ENCODE measurements at places on chromosomes 6 and 20.

GRCh38 chr6:571892-572291 is 85.0 kb downstream of the HUS1B start:
- DNase-seq: no peak

GRCh38 chr20:5000263-5001173 is 792 bp downstream of the SLC23A2 start:
- peak; percentile 62 for DNase-seq

DNA sequence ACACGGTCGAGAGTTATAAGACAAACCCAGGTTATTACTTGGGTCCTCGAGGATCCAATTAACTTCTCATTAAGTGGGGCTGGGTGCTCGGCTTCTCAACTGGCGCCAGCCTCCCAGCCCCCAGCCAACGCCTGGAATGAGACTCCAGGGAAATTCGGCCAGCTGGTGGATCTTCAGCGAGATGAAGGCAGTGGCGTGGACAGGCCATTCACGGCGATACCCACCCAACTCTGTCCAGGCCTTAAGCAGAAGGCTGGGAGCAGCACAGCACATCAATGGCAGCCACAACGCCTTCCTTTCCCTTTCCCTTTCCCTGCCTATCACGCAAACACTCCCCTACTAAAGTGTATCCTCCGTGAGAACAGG is 868 bp downstream of the METTL24 start:
- no peak for DNase-seq

DNA sequence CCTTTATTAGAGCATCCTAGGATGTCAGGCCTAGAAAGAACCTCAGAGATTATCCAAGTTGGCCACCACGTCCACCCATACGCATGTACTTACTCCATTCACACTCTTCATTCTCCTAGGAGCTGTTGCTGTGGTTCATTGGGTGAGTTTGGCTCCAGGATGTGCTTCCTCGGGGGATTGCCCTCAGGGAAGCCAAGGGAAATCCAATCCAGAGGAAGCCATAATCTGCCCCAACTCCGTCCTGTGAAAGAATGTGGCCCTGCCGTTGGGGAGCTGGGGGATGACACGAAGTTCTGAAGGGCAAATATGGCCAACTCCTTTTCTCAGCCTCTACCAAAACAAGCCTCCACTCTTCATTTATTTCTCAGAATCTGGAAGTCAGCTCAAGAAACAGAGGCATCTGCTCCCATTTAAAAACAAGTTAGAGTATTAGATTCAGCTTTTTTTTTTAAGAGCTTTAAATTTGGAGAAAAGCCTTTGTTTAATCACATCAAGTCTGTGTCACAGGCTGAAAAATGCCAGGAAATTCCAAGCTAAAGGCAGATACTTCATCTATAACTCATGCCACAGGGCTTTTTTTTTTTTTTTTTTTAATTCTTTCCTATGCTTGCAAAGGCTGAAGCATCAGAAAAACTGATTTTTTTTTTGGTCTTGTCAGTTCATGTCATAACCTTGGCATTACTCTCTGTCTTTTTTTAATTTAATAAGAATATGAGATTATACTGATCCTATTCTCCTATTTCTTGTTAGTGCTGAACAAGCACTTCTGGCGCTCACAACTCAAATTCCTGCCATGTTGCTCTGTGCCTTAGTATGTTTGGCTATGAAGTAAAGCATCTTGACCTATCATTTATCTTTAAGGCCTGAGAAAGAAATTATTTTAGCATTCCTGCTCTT is 480.9 kb upstream of the MARCKS start:
- DNase-seq: no peak

GRCh38 chr6:37200085-37200484 is 30.1 kb downstream of the PIM1 start:
- DNase-seq: no peak

DNA sequence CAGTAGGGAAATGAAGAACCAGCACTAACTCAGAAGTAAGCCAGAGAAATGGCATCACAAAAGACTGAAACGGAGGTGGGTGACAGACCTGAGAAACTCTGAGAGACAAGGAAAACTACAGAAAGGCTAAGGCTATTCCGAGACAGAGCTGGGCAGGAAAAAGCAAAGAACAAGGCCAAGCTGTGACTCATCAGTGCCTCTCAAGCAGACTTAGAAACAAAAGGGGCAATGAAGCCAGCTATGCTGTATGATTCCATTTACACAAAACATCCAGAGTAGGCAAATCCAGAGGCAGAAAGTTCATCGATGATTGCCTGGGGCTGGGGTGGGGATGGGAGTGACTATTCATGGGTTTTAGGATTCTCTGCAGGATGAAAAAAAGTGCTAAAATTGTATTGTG is 50.0 kb downstream of the SLC23A2 start:
- DNase-seq: no peak

DNA sequence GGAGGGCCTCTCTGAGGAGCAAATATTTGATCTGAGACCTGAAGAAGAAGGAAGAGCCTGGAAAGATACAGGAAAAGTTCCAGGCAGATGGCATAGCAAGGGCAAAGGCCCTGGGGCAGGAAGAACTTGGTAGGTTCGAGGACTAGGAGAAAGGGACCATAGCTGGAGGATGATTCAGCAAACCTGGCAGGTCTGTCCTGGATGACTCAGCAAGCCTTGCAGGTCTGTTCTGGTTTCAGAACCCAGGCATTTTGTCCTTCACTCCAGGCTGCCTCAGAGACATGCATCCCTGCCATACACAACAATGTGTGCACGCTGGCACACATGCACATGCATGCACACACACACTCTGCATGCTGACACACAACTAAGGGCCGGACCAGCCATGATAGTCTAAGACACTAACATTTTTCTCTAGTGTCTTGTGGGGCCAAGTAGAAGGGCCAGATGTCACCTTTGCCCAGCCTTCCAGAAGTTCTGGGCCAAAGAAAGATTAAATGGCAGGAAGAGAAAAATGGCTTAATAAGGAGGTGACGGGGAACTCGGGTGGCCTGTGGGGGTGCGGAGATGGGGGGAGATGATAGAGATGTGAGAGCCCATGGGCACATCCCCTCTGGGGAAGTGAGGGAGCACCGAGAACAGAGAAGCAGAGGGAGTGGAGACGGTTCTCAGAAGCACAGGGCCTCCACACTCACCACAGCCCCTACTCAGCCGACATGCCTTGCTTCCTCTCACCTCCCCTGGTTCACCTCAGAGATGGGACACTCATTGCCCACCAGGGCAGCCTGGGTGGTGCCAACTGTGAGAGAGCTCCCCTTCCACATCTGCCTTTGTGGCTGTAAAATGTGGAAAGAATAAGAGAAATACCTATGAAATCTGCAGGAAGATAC is 15.4 kb upstream of the TRIB3 start:
- DNase-seq: no peak

DNA sequence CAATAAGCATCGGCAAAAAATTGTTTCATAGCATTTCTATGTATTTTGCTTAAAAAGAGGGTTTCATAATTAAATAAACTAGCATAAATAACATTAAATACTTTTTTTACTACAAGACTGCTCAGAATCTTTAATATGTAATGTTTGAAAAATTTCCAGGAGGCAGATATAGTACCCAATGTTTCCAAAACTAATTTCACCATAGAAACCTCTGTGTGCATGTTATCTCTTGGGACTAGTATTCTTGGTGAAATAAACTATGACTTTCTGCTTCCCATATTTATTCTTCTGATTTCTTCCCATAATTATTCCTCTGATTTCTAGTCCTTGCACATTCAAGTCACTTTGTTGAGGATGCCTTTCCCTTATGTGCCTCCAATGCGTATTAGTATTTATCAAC is 94.5 kb downstream of the PTPRK start:
- DNase-seq: no peak

- no peak for DNase-seq
Measured at GRCh38 chr6:53257001-53257400, 91.7 kb downstream of the ELOVL5 start.

GRCh38 chr20:1555952-1556351 is 1.6 kb downstream of the SIRPD start:
- no peak for DNase-seq

- DNase-seq: no peak
Measured at GRCh38 chr20:54692168-54692887, 216.9 kb downstream of the DOK5 start.

- DNase-seq: no peak
Measured at GRCh38 chr6:4021854-4022695, 56.9 kb downstream of the FAM217A start.

DNA sequence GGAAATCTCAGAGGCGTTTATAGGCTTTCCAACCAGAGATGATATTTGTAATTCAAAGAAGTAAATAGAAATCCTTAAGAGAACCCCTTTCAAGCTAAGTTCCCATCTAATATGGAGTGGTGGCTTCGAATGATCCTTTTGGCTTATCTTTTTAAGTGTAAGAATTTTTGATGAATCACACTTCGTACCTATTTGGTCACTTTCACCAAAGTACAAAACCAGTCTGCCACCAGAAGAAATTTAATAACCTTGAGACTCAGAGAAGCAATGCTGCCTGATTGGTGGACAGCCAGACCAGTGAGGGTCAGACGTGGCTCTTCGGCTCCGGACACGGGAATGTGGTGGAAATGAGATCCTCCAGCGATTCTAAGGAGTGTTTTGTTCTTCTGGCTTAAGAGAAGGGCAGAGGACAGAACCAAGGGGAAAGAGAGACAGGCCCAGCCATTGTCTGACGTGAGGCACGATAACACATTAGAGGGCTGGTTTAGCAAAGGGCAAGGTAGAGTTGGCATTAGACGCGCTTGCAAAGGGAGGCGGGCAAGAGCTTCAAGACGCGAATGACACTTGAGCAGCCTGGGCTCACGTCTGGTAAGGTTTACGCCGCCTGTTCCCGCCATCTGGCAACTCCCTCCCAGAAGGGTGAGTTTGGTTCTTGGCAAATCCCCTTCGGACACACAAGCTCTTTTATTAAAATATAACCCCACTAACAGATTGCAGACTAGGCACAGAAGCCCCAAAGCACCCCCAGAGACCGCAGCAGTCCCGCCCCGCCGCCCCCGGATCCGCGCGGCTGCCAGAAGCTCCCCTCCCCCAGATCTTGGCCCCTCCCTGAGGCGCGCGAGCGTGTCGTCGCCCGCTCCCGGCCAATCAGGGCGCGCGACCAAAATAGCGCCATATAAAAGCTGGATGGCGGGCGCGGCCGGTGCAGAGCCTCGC is 50.0 kb upstream of the EZR start:
- peak; percentile 96 for DNase-seq

GRCh38 chr20:47360297-47361056 is 4.0 kb upstream of the ZMYND8 start:
- DNase-seq: peak; percentile 94

- peak; percentile 56 for DNase-seq
Measured at GRCh38 chr20:12970372-12970821, 38.4 kb upstream of the SPTLC3 start.

DNA sequence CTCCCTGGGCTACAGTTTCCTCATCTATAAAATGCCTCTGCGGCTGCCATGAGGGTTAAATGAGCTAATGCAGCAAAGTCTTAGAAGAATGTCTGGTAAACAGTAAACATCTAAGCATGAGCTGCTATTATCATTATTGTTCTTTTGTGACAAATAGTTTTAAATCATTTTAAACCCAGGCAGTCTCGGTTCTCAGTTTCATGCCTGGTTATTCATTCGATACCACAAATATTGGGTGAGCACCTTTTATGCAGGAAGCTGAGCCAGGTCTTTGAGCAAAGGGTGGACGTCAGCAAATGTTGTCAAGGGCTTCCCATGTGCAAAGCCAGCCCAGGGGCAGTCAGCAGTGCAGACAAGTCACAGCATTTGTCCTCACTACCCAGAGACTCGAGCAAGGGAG is 128.7 kb downstream of the NFATC2 start:
- DNase-seq: no peak

GRCh38 chr6:126143761-126144251 is 157.5 kb downstream of the TRMT11 start:
- peak; percentile 91 for DNase-seq

DNA sequence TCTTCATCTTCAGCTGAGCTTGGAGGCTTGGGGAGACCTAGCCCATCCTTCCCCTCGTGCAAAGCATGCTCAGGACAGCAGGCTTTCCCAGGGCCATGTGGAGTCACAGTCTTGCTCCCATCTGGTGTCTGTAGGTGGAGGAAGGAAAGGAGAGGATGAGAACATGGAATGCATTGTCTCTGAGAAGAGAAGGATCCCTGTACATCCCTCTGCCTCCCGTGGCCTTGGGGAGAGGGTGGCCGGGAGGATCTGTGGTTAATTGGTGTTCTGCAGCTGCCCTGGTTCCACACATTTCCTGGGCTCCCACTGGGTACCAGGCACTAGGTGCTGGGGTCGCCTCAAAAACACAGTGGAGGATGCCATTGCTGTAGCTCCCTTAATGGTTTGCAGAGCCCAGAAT is 134.5 kb downstream of the PHACTR3 start:
- DNase-seq: no peak

GRCh38 chr6:46172176-46172575 is 1.4 kb upstream of the ENPP5 start:
- no peak for DNase-seq

- peak; percentile 74 for DNase-seq
Measured at GRCh38 chr6:26272171-26272637, 92.8 kb upstream of the BTN3A2 start.

DNA sequence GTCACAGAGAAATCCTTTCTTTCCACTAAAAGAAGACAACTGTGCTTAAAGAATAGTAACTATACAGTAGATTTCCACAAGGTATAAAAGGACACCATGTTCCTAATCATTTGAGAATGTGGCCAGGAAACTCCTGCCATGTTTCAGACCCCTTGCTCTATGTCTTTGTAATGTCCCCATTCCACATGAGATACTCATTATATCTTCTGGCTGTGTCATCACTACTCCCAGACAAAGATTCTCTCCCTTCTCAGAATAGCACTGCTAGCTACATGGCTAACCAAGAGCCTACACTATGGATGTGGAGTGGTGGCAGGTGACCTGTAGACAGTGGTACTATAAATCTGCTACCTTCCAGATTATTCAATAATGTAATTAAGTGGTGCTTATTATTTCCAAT is 218.1 kb upstream of the MCHR2 start:
- no peak for DNase-seq

- no peak for DNase-seq
Measured at GRCh38 chr20:21739161-21739560, 33.7 kb downstream of the PAX1 start.

DNA sequence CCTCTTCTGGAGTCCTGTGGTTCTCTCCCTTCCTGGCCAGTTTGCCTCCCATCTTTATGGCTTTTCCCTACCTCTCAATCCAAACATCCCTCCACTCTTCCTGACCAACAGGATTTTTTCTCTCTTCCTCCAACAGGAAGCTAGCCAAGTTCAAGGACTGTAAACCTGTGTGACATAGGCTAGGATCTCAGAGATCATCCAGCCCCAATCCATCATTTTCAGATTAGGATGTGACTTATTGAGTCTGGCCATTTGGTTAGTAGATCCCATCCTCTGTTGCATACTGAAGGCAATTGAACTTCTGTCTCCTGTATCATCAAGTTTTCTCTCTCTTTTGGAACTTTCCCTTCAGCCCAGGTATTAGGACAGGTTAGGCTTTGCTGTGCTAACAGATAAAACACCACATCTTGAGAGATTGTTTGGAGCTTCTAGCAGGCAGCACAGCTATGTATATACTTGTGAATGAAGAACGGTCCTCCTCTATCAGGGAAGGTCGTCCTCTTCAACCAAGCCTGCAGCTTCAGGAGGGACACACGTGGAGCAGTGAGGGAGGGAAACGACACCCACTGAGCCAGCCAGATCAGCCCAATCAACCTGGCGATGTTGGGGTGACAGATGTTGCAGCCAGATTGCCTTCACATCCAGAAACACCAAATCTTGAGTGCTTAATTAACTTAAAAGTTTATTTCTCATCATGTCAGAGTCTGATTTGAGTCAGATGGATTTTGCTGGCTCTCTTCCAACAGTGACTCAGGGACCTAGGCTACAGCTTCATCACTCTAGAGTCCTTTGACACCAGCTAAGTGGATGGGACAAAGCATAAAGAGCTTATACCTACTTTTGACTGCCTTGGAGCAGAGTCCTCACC is 106.8 kb downstream of the GJA10 start:
- no peak for DNase-seq

GRCh38 chr20:20782231-20782630 is 69.8 kb upstream of the RALGAPA2 start:
- no peak for DNase-seq

Data from neural progenitor cell (in vitro differentiated cells).